Stimulated activated CD8-positive, alpha-beta memory T cell treated with anti-CD3 and anti-CD28 coated beads, Interleukin-2, amount 100 ng/mL, for 1 hour (primary cell): ENCODE measurements at places on chromosomes 4 and X.

- no peak for DNase-seq
Observed at GRCh38 chr4:185878633-185879032, 66.6 kb upstream of the SORBS2 start.

DNA sequence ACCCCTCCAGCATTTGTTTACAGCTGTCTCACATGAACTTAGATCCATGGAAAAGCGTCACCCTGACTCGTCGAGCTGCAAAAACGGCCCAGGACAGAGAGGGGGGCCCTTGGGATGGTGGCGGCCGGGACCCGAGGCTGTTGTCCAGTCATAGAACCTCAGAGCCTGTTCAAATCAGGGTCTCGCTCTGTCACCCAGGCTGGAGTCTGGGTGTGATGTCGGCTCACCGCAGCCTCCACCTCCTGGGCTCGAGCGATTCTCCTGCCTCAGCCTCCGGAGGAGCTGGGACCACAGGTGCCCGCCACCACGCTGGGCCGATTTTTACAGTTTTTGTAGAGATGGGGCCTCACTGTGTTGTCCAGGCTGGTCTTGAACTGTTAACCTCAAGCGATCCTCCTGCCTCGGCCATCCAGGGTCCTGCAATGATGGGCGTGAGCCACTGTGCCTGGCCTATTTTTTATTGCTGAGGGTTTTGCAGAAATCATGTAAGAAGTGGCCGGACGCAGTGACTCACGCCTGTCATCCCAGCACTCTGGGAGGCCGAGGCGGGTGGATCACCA is 42.6 kb upstream of the PPP2R3B start:
- DNase-seq: no peak

GRCh38 chr4:80926891-80927290 is 103.6 kb upstream of the BMP3 start:
- no peak for DNase-seq

- no peak for DNase-seq
Observed at GRCh38 chr4:56080384-56080783, 131.6 kb downstream of the CEP135 start.

- no peak for DNase-seq
Observed at GRCh38 chr4:67465763-67466052, 79.6 kb downstream of the CENPC start.
